ENCODE measurements at places on chromosomes 7 and 10.

DNA sequence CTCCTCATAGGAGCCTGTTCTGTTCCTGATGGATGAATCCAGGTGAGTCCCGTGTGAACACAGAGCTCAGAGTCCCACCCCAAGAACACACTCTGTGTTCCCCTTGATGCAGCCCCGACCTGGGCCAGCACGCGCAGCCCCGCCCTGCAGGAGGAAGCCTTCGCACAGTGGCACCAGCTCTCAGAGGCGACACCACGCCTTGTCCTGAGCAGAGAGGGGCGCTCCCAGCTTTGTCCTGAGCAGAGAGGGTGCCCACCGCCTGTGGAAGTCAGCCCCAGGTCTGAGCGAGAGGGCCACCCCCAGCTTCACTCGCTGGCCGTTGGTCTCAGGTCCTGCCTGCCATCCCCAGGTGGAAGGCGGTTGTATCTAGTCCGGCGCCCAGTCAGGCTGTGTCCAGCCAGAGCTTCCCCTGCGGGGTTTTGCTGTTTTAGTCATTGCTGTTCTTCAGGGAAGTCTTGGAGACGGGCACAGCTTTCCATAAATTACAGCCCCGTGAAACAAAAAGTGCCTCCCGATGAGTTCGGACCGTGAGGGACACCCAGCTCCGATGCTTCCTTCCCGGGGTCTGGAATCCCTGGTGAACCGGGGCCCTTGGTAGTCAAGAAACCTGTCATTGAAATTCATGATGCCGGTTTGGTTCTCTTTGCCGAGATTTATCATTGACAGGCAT is 43.6 kb downstream of the NKX6-2 start:
- DNase-seq = no peak

GRCh38 chr10:21195252-21195651 is 298.1 kb upstream of the NEBL start:
- DNase-seq = no peak

DNA sequence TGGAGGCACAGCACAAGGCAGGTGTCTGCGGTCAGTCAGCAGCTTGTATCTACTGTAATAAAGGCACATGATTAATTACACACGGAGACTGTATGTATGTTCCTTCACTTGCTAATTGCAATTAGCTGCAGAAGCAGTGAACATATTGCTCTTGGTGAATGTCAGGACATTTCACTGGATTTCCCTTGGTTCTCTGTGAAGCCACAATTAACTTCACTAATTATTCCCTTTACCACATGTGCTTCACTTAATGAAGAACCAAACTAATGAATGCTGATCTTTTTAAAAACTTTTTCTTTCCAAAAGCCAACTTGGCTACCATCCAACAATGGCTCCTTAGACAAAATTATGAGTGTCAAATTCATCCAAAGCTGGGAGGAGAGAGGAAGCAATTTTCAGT is 290.7 kb downstream of the ADRA2A start:
- no peak for DNase-seq

GRCh38 chr10:15353471-15354017 is 17.5 kb downstream of the FAM171A1 start:
- no peak for DNase-seq

GRCh38 chr7:158024351-158024715 is 563.3 kb downstream of the PTPRN2 start:
- no peak for DNase-seq

- DNase-seq = no peak
Observed at GRCh38 chr7:128887169-128888038, 23.1 kb downstream of the KCP start.
